ENCODE measurements at places on chromosomes 3 and 15.

GRCh38 chr3:127408022-127408683 lies 120.3 kb upstream of the PRR20G start:
- DNase-seq: no peak

GRCh38 chr3:35549690-35550089 lies 89.6 kb upstream of the ARPP21 start:
- DNase-seq: no peak

- DNase-seq: no peak
Measured at GRCh38 chr15:57032338-57032737, 113.9 kb downstream of the TCF12 start.

DNA sequence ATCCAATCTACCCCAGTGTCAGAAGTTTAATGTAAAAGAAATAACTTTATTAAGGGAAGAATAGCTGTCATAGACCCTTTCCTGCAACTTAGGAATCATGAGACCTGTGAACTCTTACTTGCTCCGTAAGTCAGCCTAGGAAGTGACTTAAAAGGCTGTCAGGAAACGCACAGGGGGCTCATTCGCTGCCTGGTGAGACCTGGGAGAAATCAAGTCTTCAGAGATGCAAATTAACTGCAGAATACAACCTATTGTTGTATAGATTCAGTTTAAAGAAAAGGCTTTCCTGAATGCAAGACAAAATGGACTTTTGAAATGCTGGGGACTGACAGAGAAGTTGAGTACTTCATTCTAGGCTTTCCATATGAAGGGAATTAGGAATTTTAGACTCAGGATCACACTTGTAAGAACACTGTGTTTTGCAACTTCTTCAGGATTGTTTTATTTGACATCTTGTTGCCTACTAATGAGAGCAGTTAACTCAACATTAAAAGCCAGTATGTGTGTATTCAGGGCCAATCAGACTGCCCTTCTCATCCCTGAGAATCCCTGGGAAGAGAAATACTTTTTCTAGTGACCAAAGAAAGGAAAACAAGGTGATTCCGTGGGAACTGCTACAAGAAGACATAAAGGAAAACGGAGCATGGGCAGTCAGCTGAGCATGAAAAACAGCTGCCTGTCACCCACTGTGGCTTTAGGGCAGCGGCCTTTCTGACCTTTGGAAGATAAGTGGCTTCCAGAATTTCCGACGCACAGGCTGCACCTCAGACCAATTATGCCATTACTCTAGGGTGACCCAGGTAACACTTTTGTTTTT lies 18.5 kb upstream of the DPPA4 start:
- DNase-seq: no peak

DNA sequence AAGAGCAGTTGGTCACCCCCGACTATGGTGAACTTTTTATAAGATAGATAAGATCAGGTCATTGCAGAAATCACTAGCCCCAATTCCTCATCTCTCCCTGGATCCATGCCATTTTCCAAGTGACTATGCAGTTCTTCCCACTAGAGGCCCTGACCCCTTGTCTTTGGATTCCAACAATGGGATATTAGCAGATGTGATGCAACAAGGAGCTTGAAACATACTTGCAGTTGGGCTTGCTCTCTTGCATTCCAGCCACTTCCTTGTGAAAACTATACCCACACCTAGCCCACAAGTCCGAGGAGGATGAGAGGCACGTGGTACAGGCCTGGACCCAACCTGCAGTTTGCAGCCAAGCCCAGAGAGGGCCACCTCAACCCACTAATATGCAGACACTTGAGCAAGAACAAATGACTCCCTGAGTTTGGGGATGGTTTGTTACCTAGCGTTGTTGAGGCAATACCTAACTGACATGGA lies 60.6 kb downstream of the SUCLG2 start:
- DNase-seq: no peak

DNA sequence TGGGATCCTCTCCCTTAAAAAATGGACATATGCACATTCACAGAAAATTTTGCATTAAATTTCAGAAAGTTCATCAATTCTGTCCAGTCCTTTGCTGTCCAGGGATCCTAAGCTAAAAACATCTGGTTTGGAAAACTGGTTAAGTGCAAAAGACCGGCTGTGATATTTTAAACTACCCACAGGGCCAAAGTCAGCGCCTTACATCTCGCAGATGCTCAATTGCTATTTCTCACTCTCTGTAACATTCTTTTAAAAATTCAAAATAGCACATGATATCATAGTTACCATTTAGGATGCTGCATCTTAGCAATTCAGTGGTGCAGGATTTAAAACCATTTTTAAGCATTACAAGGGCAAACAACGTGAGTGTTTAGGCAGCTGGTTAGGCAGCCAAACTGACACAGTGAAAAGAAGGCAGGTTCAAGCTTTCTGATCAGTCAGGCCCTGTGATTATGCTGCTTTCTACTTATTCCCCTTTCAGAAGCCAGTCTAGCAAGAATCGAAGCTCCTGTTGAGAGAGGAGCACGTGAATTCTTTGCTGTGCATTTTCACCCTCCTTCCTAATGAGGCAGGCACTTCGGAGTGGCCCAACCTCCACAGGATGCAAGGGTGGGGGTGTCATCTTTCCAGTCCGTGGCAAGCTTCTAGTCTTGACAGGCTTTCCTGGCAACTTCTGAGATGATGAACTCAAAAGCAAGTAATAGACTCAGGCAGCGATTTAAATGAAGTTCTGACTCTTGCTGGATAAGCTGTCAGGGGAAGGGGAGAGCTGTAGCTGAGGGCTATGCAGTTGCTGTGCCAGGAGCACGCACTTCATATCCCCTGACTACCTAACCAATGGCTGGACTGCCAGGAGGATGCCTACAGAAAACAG lies 8.8 kb downstream of the PRICKLE2 start:
- no peak for DNase-seq

Measured in NCI-H460 (cell line).